ENCODE measurements at places on chromosomes 11 and 22.
A peak's percentile ranks its signal among the peaks of the same experiment; 100 is the strongest.

- no peak for DNase-seq
Measured at GRCh38 chr11:116544721-116545120, 228.1 kb downstream of the BUD13 start.

DNA sequence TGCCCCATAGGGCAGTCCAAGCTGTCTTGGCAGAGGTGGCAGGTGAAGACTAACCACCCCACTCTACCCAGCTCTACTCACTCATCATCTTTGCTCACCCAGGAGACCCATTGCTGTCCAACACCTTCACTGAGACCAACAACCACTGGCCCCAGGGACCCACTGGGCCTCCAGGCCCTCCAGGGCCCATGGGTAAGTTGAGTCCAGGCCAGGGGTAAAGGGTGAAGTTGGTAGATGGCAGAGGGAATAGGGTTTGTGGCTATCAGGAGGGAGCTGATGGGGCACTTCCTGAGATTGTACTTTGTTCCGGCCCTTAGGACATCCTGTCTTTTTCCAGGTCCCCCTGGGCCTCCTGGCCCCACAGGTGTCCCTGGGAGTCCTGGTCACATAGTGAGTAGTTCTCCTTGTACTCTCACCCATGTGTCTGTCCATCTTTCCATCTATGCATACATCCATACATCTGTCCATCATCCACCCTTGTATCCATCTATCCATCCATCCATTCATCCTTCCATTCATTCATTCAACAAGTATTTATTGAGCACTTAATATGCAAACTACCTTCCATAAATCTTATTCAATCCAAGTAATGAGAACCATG is 27.7 kb downstream of the EMID1 start:
- no peak for DNase-seq

- no peak for DNase-seq
Measured at GRCh38 chr11:117657794-117658193, 139.2 kb downstream of the DSCAML1 start.

GRCh38 chr11:77107950-77108349 is 5.3 kb downstream of the OMP start:
- DNase-seq = peak; percentile 56

Data from smooth muscle cell of the brain vasculature (primary cell).